NCI-H1417 (cell line): ENCODE measurements at places on chromosomes 2 and 18.

GRCh38 chr18:67362906-67363305 lies 153.6 kb downstream of the DSEL start:
- no peak for DNase-seq

GRCh38 chr2:133753665-133754064 lies 185.4 kb upstream of the NCKAP5 start:
- DNase-seq = no peak

DNA sequence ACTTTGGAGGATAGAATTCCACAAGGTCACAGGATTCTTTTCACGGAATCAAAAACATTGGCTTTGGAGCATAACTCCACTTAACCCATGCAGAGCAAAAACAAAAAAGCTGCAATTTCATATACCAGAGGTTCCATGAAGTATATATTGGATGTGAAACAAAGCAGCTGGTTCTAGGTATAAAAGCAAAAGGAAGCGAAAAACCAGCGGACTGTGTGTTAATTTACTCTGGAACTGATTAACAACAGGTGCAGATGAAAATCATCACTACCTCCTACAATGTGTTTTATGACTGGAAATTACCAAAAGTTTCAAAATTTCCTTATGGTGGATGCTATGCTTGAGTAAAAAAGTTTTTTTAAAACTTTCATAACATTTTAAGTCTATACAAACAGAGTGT lies 54.4 kb upstream of the LINC00305 start:
- DNase-seq = no peak

- DNase-seq = no peak
Observed at GRCh38 chr2:232339121-232340081, 39.1 kb upstream of the ALPP start.

DNA sequence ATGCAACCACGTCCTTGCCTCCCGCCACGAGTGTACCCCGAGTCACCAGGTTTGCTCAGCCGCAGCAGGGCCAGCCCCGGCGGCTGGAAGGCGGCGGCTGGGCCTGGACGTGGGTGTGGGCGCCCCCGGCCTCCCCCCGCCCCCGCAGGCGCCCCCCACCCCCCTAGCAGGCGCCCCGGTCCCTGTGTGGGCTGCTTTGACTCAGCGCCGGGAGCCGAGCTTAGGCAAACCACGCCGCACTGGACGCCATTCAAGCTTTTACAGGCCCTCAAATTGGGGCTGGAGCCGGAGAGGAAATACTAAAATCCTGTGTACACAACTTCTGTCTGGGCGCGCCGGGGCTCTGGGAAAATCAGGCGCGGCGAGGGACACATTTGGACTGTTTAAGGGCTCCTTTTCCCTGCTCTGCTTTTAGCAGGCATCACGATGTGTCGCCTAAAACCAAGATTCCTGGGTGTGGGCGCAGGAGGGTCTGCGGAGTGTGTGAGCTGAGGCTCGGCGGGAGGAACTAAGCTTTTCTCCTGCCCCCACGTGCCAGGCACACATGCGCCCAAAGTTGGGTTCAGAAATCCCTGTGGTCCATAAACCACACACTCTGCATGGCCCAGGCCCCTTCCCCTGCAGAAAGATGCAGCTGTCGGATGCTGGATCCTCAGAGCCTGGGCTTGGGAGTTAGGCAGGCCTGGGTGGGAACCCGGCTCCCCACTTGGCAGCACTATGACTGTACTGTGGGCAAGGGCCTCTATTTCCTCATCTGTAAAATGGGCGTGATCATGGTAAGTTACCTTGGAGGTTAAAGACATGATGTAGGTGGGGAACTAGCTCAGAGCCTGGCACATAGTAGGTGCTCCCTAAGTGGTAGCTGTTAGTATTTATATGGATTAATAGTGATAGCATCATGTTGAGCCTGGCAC lies 57.6 kb downstream of the ATOH8 start:
- DNase-seq = no peak

- DNase-seq = peak; percentile 80
Observed at GRCh38 chr2:236986524-236987330, 99.0 kb upstream of the COPS8 start.

DNA sequence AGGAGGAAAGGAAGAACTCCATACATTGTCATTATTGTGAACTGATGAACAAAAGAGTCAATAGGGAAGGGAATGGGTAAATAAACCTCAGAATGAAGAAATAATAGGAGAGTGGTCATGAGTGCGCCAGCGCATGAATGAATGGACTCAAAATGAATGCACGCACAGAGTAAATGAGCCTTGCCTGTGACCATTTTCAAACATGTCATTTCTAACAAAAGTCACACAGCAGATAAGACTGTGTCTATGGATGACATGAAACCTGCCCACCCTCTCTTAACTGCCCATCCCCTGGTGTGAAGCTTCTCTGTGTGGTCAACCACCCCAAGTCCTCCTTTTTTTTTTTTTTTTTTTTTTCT lies 121.1 kb upstream of the TEX51 start:
- no peak for DNase-seq

DNA sequence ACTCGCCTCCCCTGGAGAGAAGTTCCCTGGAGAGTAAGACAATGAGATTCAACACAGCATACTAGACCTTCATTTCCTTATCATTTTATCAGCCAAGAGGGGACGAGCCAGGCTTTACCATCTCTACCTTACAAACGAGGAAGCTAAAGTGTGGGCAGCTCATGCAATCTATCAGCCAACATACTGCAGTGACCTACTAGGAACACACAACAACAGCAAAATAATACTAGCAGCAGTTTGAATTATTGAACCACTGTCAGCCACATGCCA lies 60.0 kb upstream of the TEX51 start:
- DNase-seq = no peak

DNA sequence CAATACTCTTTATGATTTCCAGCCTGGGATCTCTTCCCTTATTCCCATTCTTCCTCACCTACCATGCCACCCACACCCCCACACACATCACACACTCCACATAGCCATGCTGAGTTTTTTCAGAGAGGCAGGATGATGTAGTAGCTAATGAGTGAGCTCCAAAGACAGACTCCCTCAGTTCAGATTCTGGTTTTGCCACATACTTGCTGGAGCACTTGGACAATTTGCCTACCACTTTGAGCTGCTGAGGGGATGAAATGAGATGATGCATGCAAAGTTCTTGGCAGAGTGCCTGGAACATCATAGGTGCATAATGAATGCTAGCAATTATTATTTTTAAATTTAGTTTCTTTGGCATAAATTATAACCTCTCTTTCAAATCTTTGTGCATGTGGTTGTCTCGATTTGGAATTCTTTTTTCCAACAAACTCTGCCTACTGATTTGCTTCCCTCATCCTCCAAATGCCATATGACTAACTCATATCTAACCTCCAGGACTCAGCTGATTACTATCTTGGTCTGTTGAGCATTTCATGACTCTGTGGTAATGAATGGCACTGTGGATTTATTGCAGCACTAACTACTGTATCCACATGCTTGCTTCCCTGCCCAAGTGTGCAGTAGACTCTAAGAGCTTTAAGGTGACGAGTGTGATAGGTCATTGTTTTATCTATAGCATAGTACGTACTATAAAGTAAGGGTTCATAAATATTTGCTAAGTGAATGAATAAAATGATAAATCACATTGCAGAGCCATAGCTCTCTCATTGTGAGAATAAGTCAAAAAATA lies 99.1 kb downstream of the TACR1 start:
- DNase-seq = peak; percentile 61

- DNase-seq = no peak
Observed at GRCh38 chr2:174067815-174068214, 102.6 kb upstream of the SP3 start.

GRCh38 chr2:240134956-240135520 lies 1.1 kb downstream of the COPS9 start:
- DNase-seq = no peak

GRCh38 chr18:51110073-51110797 lies 80.2 kb downstream of the SMAD4 start:
- DNase-seq = peak; percentile 37

GRCh38 chr2:187296869-187297268 lies 151.2 kb downstream of the CALCRL start:
- no peak for DNase-seq

DNA sequence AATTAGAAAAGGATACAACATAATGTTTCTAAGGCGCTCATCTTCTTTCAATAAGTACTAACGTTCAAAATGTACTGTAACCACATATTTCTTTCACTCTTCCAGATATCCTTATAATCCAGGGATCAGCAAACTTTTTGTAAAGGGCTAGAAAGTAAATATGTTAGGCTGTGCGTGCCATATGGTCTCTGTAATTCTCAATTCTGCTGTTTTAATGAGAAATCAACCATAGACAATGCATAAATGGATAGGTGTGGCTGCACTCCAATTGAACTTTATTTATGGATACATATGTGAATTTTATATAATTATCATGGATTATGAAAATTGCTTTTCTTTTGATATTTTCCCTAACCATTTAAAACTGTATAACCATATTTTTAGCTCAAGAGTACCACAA lies 459.4 kb downstream of the EPHA4 start:
- DNase-seq = no peak

- DNase-seq = no peak
Observed at GRCh38 chr2:236670235-236670620, 100.6 kb downstream of the ACKR3 start.

GRCh38 chr2:95728878-95729596 lies 137.2 kb downstream of the TRIM43 start:
- DNase-seq = peak; percentile 95

- no peak for DNase-seq
Observed at GRCh38 chr2:39234754-39235153, 9.0 kb downstream of the CDKL4 start.

- no peak for DNase-seq
Observed at GRCh38 chr2:149040451-149040850, 2.0 kb downstream of the LYPD6B start.

DNA sequence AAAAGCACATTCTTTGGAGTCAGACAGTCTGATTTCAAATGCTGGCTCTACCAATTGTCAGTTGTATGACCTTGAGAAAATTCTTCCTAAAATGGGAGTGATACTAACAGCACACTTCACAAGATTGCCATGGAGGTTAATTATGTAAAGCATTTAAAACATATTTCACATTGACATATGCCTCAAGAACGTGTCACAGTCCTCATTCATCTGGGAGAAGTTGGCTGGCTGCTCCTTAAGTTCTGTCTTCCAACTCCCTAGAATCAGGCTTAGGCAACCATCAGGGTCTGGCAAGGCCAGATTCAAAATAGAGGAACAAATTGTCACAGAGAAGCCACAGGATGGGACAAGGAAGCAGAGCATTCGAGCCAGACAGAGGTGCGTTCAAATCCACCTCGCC lies 228.0 kb upstream of the RND3 start:
- no peak for DNase-seq

GRCh38 chr2:160363055-160363454 lies 130.6 kb downstream of the RBMS1 start:
- DNase-seq = no peak

DNA sequence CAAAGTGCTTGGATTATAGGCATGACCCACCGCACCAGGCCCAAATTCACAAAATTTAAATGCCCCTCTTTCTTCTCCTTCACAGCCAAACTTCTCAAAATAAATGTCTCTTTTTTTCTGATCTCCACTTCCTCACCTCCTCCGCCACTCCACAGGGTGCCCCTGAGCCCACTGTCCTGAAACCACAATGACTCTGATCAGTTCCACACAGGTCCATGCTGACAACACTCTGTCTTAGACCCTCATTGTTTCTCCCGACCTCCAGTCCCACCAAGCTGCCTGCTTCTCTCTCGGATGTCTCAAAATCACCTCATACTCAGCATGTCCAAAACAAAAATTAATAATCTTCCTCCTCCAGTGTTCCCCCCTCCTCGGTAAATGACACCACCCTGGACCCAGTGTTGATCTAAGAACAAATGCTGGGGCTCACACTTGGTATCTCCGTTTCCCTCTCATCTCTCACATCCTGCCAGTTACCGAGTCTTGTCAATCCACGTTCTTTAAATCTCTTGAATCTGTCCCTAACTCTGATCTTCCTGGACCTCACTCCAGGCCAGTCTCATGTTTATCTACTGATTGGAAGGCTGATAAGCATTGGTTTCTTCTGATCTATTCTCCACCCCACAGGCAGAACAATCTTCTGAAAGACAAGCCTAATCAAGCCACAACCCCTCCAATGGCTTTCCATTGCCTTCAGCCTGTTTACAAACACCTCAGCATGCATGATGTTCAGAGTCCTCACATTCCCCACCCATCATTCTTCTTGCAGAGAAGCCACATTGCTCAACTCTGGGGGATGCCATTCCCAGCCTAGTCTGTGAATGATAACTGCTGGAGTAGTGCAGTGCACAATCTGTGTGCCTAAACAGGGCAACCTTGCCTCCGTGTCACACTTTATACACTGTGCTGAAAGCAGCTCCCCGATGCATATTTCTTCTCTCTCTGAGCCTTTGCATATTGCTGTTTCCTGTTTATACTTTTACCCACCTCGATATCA lies 12.4 kb upstream of the ANKRD44 start:
- no peak for DNase-seq

- DNase-seq = no peak
Observed at GRCh38 chr2:69180227-69180626, 167.2 kb downstream of the ANTXR1 start.

GRCh38 chr2:5846881-5847280 lies 154.7 kb downstream of the SOX11 start:
- no peak for DNase-seq

GRCh38 chr2:231701456-231702373 lies 6.6 kb upstream of the PTMA start:
- DNase-seq = peak; percentile 55

DNA sequence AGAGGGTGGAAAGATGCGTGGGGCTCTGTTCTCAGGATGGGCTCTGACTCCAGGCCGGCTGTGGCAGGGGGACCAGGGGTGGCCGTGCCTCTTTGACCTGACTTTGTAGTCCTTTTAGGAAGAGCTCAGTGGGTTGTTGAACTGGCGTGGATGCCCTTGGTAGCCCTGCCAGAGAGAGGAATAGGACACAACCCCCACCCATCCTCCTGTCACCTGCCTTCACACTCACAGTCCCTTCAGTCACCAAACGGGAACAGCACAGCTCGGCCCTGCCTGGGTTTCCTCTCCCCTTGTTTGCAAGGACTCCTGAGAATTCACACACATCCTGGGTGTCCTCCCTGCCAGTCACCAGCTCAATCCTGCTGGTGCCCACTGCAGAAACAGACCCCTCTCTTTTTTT lies 20.1 kb upstream of the MRPL33 start:
- no peak for DNase-seq
